ENCODE measurements at places on chromosomes 2 and 18.
A peak's percentile ranks its signal among the peaks of the same experiment; 100 is the strongest.

DNA sequence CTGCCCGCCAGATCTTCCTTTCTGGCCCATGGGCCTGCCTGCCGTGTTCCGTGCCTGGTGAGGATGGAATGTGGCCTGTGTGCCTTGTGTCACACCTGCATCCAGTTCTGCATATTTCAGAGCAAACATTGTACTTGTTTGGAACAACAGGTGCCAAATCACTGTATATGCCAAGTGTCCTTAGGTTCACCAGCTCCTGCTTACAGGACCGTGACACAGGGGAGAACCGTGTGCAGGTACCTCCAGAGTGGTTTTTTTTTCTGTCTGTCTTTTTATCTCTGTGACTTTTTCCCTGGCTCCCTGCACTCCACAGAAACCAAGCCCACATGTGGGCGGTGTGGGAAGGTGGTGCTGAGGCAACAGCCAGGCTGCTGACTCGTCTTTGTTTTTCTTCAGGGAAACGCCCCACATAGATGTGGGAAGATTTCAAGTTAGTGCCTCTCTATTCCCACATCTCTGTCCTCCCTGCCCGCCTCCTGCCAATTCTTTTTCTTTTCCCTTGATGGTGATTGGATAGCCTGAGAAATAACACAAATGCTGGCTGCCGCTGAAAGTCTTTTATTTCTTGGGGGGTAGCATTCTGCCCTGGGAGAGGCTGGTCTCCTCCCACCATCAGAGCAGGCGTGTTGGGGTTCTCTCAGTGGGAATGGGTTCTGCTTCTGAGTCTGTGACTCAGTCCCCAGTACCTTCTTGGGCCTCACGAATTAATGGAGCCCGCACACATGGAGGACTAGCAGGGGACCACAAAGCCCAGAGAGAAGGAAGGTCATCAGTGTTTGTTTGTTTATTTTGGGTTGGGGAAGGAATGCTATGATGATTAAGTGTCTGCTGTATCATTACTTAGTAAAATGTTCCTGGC, 21.4 kb downstream of the GRHL1 start:
- no peak for DNase-seq

- DNase-seq, result no peak
Observed at GRCh38 chr2:68302281-68302875, 17.4 kb downstream of the CNRIP1 start.

GRCh38 chr2:105184420-105184819, 57.1 kb upstream of the GPR45 start:
- no peak for DNase-seq

- peak; percentile 27 for DNase-seq
Observed at GRCh38 chr2:112674229-112674628, 28.5 kb downstream of the SLC20A1 start.

DNA sequence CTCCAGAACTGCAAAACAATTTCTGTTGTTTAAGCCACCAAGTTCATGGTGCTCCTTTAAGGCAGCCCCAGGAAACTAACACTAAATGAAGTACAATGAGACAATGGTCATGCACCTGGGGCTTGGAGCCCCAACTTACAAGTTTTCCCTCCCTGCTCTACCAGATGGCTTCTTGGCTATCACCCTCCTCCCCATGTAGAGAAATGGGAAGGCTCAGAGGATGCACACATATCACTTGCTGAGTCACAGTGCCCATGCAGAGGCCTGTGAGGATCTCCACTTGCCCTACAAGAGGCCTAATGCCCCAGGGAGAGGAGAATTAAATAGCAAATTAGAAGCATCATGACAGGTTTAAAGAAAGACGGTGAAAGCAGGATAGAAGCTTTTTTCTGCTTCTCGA, 270.9 kb downstream of the TTC32 start:
- DNase-seq, result no peak

- no peak for DNase-seq
Observed at GRCh38 chr2:236718207-236718992, 148.8 kb downstream of the ACKR3 start.

DNA sequence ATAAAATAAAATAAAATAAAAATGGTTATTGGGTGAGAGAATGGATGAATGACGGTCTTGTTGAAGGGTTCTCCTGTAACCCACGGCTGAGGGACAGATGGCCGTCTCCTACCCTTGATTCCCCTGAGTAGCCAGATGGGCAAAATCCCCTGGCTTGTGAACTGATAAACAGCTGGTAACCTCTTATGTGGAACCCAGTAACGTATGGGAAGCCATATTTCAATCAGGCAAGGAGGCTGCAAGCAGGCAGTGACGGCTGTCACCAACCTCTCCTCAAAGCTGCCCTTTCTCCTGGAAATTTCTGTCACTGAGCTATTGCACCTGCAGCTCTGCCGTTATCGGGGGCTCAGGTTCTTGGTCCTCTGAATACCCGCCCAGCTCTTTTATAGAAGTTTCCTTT, 165.3 kb upstream of the SMAD2 start:
- DNase-seq, result no peak

- DNase-seq, result no peak
Observed at GRCh38 chr2:136422512-136422911, 304.6 kb upstream of the CXCR4 start.

- no peak for DNase-seq
Observed at GRCh38 chr18:56522816-56523215, 115.6 kb downstream of the TXNL1 start.

DNA sequence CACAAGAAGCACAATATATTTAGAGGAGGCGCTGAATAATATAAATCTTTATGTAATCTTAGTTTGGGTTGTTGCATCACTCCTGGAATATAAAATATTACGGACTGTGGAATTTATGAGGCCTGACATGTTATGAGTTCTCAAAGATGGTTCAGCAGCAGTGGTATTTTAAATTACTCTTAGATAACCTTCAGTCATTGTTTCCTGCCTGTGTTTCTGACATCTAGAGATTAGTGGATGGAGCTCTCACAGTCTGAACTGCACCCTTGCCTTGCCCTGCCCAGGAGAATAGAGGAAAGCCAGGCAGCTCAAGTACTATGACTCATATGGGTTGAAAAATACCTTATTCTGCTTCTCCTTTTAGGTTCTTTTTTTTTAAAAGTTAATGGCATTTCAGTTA, 70.0 kb downstream of the ACSL3 start:
- no peak for DNase-seq

GRCh38 chr18:63749489-63749888, 25.7 kb upstream of the SERPINB7 start:
- DNase-seq, result no peak

DNA sequence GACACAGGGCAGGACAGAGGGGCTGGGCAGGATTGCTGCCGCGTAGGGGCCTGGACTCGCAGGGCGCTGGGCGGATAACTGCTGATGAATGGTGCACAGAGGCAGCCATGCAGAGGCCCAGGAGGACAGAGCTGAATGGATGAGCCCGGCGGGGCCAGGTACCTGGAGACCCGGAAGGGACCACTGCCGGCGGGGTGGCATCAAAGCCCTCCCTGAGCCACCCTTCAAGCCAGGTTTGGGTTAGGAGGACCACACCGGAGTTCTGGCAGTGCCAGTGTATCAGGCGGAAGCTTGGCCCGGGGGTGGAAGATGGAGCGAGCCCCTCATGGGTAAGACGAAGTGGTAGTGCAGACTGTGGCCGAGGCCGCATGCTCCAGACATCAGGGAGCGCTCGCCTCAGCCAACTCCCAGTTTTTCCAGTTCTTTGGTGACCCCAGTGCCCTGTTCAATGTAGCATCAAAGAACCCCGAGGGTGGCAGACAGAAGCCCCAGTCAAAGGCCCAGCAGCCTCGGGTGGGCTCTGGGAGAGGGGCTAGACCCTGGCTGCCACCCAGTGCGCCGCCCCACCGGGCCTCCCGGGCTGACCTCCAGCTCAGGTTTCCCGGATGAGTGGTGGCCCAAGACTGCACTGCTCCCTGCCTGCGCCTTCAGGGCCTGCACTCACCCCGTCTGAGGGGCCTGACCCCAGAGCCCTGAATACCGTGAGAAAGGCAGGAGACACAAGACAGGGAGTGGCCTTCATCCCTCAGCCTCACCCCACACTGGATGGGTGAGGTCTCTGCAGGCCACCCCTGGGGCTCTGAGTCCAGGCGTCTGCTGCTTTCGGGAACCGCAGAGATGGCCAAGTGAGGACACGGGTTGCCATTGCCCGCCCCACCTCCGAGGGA, 50.9 kb downstream of the ACAA2 start:
- no peak for DNase-seq

DNA sequence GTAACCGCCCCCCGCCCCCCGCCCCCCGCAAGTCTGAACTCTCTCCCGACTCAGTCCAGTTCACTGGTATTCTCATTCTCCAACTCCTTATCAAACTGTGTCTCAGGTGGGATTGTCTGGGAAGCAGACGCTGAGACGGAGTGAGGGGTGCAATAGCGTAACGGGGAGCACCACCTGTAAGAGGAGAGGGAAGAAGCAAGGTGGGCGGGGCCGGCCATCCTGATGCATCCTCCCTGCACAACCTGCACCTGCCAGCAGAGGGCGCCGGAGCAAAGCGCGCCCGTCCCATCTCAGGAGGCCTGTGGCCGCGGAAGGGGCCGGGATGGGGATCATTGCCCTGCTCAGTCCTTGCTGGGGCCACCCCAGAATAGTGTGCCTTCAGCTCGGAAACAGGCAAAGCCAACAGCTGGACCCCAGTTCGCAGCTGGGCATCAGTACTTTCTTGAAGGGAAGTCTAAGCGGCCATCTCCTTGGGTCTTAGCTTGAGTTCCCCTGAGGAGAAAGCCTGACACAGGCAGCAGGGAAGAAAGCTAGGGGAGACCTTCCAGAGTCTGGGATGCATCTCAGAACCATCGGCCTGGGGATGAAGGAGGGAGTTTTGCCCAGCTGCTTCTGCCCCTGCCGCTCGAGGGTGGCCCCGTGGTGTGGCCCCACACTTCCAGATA, 208.0 kb downstream of the TFCP2L1 start:
- DNase-seq, result no peak

DNA sequence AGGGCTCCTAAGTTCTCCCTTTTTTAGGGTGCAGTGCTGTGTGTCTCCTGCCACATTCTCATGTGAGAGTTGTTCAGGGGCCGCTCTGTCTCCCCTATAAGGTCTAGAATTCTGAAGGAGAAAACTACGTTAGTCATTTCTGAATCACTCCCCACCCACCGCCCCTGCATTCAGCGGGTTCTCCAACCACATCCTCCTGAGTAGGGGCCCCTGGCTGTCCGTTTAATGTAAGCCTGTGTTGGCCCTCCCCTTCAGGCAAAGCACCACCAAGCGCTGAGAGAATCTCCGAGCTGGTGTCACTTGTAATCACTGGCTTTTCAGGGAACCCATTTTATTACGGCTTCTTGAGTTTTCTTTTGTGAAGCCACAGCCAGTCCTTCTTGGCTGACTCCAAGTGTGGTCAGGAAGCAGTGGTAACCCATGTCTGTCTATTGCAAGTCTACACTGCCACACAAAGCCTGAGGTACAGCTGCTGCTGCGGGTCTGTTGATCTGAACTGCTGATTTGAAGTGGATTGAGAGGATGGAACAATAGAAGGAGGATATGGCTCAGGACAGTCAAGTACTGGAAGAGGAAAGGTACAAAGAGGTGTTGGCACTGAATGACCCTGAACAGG, 16.9 kb downstream of the LCT start:
- DNase-seq, result no peak

All from hippocampal formation (tissue), 2 donors.